ENCODE measurements at places on chromosomes 7 and 10.

GRCh38 chr7:102875700-102876295 is 37.0 kb upstream of the LRRC17 start:
- H3K27me3 ChIP-seq: no peaks in the 10 kb centered on the region
- no peaks in the 10 kb centered on the region for H3K36me3 ChIP-seq
- peak; percentile 30 for DNase-seq
- peaks cover 13% of the 10 kb centered on the region for H3K4me1 ChIP-seq
- no peak overlapping the region for H3K27ac ChIP-seq

DNA sequence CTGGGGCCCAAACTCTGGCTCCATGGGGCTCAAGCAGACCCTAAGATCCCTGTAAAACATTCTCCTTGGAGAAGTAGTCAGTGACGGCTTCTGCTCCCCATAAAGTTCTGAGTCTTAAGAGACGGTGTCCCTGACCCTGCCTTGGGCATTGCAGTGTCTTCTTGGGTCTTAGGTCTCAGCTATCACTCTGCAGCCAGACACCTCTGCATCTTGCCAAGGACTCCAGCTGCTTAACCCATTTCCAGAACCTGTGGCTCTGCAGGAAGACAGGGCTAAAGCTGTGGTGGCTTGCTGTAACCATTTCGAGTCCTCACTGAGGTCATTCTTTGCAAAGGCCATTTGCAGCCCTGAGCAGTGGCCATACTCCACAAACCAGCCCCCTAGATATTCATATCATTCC is 337.1 kb upstream of the ZMIZ1 start:
- DNase-seq: no peak
- H3K4me1 ChIP-seq: no peaks in the 10 kb centered on the region
- peaks cover 4% of the 10 kb centered on the region for H3K27me3 ChIP-seq
- no peaks in the 10 kb centered on the region for H3K36me3 ChIP-seq

GRCh38 chr10:78954689-78955088 is 114.1 kb upstream of the ZMIZ1 start:
- no peak for DNase-seq
- no peak overlapping the region for H3K27ac ChIP-seq
- H3K4me3 ChIP-seq: no peak overlapping the region
- no peaks in the 10 kb centered on the region for H3K27me3 ChIP-seq
- H3K36me3 ChIP-seq: no peaks in the 10 kb centered on the region
- H3K4me1 ChIP-seq: no peaks in the 10 kb centered on the region

- peaks cover 25% of the 10 kb centered on the region for H3K36me3 ChIP-seq
- H3K4me1 ChIP-seq: peaks cover 8% of the 10 kb centered on the region
- no peak overlapping the region for H3K27ac ChIP-seq
- no peak overlapping the region for H3K4me3 ChIP-seq
These were observed 22.2 kb downstream of the PSPH start for GRCh38 chr7:56028942-56029630.

DNA sequence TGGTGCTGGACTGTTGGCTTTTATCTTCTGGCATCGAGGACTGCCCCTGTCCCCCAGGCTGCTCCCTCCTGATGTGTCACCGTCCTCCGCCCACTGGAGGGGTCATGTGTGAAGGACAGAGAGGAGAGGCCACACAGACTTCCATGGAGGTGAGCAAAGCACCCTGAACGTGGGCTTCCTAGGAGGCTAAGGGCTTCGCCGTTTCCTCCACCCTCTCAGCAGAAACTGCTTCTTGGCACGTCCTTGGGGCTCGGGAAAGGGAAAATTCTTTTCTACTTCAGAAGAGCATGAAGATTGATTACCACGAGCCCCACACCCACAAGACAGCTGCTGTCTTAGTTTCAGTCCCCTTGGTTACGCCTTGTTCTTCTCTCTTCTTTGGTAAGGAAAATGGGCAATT is 218.2 kb downstream of the CCDC3 start:
- peaks cover 5% of the 10 kb centered on the region for H3K36me3 ChIP-seq
- no peak overlapping the region for H3K27ac ChIP-seq
- no peak overlapping the region for H3K4me3 ChIP-seq
- no peak for DNase-seq
- peaks cover 6% of the 10 kb centered on the region for H3K4me1 ChIP-seq
- no peaks in the 10 kb centered on the region for H3K27me3 ChIP-seq

- peaks cover 6% of the 10 kb centered on the region for H3K4me1 ChIP-seq
- H3K4me3 ChIP-seq: no peak overlapping the region
- H3K27me3 ChIP-seq: no peaks in the 10 kb centered on the region
- no peak for DNase-seq
- no peaks in the 10 kb centered on the region for H3K36me3 ChIP-seq
These were observed 138.5 kb downstream of the ZNF438 start for GRCh38 chr10:30893208-30893607.

- H3K4me3 ChIP-seq: no peak overlapping the region
- H3K27me3 ChIP-seq: peaks cover 12% of the 10 kb centered on the region
- no peak overlapping the region for H3K27ac ChIP-seq
- H3K36me3 ChIP-seq: no peaks in the 10 kb centered on the region
These were observed 73.8 kb upstream of the CDK1 start for GRCh38 chr10:60704471-60704870.

DNA sequence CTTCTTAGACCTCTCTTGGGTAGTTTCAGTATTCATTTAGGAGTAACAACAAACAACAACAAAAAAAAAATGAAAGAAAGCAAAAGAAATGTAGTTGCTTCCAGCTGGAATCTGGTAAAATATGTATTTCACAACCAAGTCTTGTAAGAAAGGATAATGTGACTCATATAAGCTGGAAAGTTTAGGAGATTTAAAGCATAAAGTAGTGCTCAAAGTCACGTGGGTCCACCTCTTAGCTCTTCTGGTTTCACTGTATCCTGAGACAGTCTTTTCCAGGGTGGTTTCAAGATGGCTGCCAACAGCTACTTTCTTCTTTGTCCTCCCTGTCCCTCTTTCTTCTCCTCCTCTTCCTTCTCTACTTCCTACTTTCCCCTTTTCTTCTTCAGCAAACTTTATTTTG is 69.5 kb upstream of the CDK13 start:
- H3K4me3 ChIP-seq: no peak overlapping the region
- H3K27me3 ChIP-seq: peaks cover 14% of the 10 kb centered on the region
- peaks cover 5% of the 10 kb centered on the region for H3K36me3 ChIP-seq
- no peak for DNase-seq
- H3K4me1 ChIP-seq: no peaks in the 10 kb centered on the region
- H3K27ac ChIP-seq: no peak overlapping the region

DNA sequence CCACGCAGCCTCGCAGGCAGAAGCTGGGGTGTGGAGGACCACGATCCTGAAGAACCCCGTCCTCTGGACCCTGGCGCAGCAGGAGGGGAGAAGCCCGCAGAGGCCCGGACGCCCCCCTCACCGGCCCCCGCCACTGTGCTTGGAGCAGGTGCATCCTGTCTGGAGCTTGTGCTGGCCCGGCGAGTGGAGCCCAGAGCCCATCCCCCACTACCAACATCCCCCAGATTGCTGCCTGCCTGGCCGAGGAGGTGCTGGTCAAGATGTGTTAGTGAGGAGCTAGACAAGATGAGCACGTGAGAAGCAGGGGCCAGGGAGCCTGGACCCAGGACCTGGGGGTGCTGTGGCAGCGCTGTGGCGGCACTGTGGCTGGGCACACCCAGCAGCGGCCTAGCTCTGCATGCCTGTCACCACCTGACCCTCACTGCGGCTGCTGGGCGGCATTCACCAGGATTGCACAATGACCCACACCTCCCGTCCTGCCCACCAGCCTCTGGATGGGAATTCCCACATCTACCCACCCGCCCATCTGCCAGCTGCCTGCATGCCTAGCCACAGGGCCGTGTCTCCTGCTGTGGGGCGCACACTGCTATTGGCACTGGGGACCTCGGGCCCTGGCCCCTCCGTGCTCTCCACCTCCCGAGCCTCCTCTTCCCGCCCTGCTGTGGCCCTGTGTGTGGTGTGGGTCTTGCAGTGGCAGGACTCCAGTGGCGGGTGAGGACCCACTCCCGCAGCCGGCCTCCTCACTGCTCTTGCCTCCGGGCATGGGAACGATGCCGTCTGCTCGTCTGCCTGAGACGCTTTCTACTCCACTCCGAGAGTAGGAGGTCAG is 11.8 kb downstream of the GPR146 start:
- no peak for DNase-seq
- H3K36me3 ChIP-seq: no peaks in the 10 kb centered on the region
- peaks cover 11% of the 10 kb centered on the region for H3K4me1 ChIP-seq
- no peak overlapping the region for H3K4me3 ChIP-seq

GRCh38 chr7:157054927-157055326 is 44.5 kb upstream of the MNX1 start:
- no peak overlapping the region for H3K27ac ChIP-seq
- no peak overlapping the region for H3K4me3 ChIP-seq
- H3K27me3 ChIP-seq: peaks cover 40% of the 10 kb centered on the region
- H3K36me3 ChIP-seq: no peaks in the 10 kb centered on the region
- no peaks in the 10 kb centered on the region for H3K4me1 ChIP-seq
- DNase-seq: no peak

GRCh38 chr7:2405201-2405600 is 1.8 kb downstream of the CHST12 start:
- no peaks in the 10 kb centered on the region for H3K27me3 ChIP-seq
- peaks cover 58% of the 10 kb centered on the region for H3K4me1 ChIP-seq
- peak overlapping the region; percentile 75 for H3K4me3 ChIP-seq
- no peak for DNase-seq
- peak overlapping the region; percentile 86 for H3K27ac ChIP-seq
- H3K36me3 ChIP-seq: peaks cover 7% of the 10 kb centered on the region

- DNase-seq: no peak
- H3K27me3 ChIP-seq: no peaks in the 10 kb centered on the region
- H3K27ac ChIP-seq: no peak overlapping the region
- no peaks in the 10 kb centered on the region for H3K4me1 ChIP-seq
These were observed 12.2 kb downstream of the FOXP2 start for GRCh38 chr7:114426824-114427223.
